ENCODE measurements at places on chromosomes 4 and X.

DNA sequence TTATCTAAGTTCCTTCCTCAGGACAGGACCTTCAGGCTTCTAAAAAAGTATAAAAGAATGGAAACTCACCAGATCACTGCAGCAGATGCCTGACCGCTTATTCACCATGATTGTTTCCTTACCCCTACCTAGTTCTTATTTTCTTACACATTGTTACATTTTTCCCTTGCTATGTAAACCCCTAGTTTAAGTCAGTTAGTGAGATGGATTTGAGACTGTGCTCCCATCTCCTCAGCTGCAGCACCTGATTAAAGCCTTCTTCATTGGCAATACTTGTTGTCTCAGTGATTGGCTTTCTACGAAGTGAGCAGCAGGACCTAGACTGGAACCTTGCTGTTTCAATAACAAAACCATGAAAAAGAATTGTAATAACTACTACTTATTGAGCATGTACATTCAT is 4.7 kb downstream of the SPARCL1 start:
- no peak for DNase-seq
- H3K4me3 ChIP-seq = no peak overlapping the region
- H3K27me3 ChIP-seq = no peaks in the 10 kb centered on the region
- no peak overlapping the region for H3K27ac ChIP-seq
- no peaks in the 10 kb centered on the region for H3K36me3 ChIP-seq
- H3K4me1 ChIP-seq = peaks cover 12% of the 10 kb centered on the region

GRCh38 chr4:113881256-113881655 is 98.2 kb downstream of the ARSJ start:
- DNase-seq = no peak
- no peaks in the 10 kb centered on the region for H3K4me1 ChIP-seq

DNA sequence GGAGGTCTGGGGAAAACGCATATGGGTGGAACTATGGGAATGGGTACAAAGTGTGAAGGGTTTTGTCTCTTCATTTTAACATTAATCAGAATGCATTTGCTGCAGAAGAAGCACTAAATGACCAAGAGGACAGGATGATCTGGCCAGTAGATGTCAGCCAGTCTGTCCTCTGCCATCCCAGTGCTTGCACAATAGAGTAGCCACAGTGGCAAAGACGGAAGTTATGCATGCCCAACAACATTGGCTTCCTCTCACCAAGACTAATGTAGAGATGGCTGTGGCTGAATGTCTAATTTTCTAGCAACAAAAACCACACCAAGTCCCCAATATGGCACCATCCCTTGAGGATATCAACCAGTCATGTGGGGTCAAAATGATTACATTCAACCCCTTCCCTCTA is 45.0 kb upstream of the ARHGEF6 start:
- peaks cover 7% of the 10 kb centered on the region for H3K4me1 ChIP-seq
- H3K36me3 ChIP-seq = no peaks in the 10 kb centered on the region
- no peaks in the 10 kb centered on the region for H3K27me3 ChIP-seq
- H3K4me3 ChIP-seq = no peak overlapping the region
- no peak overlapping the region for H3K27ac ChIP-seq
- no peak for DNase-seq

DNA sequence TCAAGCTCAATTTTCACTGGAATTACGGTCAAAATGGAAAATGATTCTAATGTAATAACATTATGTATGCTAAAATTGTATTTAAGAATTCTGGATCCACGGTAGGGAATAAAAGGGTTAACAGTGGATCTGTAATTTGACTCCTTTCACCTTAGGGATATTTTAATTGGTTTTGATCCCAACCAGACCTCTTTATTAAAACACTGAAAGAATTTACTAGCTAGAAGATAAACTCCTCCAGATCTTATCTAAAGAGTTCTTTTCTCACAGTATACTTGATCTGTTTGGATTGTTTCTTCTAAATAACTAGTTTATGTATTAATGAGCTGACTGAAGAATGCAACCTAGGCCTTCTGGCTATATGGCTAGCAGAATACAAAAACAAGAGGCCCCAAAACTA is 118.4 kb downstream of the DDX53 start:
- no peak overlapping the region for H3K27ac ChIP-seq
- no peak overlapping the region for H3K4me3 ChIP-seq
- no peaks in the 10 kb centered on the region for H3K36me3 ChIP-seq
- no peaks in the 10 kb centered on the region for H3K27me3 ChIP-seq
- no peak for DNase-seq
- no peaks in the 10 kb centered on the region for H3K4me1 ChIP-seq

- H3K4me3 ChIP-seq = no peak overlapping the region
- no peaks in the 10 kb centered on the region for H3K36me3 ChIP-seq
- H3K4me1 ChIP-seq = peaks cover 19% of the 10 kb centered on the region
- H3K27me3 ChIP-seq = peaks cover 1% of the 10 kb centered on the region
- DNase-seq = no peak
These were observed 66.4 kb upstream of the TLL1 start for GRCh38 chr4:165806613-165807012.

DNA sequence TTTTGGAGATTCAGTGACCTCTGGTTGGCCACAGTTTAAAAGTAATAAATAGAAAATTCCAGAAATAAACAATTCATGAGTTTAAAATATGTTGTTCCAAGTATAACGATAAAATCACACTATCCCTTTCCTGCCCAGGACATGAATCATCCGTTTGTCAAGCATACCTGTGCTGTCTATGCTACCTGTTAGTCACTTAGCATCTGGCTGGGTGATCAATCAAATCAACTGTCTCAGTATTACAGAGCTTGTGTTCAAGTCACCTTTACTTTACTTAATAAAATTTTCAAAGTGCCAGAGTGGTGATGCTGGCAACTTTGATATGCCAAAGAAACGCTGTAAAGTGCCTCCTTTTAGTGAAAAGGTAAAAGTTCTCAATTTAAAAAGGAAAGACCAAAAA is 979.5 kb upstream of the NDST4 start:
- H3K4me1 ChIP-seq = no peaks in the 10 kb centered on the region
- H3K27me3 ChIP-seq = no peaks in the 10 kb centered on the region
- H3K27ac ChIP-seq = no peak overlapping the region
- H3K4me3 ChIP-seq = no peak overlapping the region

All from glutamatergic neuron (in vitro differentiated cells).